ENCODE measurements at places on chromosomes 16 and 17.

GRCh38 chr16:31001507-31002249 lies 8.8 kb downstream of the STX1B start:
- DNase-seq = no peak

GRCh38 chr16:53899431-53899830 lies 195.5 kb downstream of the FTO start:
- no peak for DNase-seq

DNA sequence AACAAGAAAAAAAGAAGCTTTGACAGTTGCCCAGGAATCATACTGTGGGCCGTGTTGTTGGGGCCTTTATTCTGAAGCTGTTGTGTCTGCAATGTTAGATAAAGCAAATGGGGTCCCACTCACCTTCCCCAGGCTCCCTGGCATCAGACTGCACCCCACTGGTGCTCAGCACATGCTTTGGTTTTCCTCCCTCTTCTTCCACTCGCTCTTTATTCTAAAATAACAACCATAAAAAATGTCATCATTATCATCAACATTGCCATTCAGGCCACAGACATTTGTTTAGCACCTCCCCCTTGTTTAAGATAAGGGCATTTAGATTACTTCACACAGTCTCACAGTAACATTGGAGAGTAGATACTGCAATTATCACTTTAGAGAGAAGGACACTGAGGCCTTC lies 8.2 kb downstream of the MYLK3 start:
- DNase-seq = no peak

DNA sequence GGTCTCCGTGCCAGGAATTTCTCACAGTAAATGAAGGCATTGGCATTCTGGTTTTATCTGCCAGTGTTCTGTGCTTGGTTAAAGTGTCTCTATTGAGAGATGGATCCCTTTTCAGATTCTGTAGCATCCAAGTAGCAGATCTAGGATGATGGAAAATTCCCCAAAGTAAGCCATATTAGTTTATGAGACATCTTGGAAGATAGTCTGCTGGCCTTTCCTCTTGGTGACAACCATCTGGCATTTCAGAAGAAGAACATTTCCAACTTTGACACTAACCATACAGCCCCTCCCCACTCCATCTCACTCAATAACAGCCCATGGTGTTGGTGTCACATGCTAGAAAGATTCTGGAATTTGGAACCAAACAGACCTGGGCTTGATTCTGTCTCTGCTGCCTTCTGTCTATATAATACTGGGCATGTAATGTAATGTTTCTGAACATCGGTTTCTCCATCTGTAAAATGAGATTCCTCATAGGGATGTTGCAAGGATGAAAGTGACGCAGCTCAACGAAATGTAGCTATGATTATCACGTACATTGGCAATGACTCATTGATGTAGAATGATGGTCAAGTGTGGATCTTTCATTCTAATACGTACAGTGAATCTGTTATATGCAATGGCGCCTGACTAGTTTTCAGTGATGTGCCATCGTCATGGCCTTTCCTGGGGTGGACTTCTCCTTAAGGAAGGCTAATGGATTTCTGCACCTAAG lies 32.6 kb upstream of the PIRT start:
- DNase-seq = no peak

DNA sequence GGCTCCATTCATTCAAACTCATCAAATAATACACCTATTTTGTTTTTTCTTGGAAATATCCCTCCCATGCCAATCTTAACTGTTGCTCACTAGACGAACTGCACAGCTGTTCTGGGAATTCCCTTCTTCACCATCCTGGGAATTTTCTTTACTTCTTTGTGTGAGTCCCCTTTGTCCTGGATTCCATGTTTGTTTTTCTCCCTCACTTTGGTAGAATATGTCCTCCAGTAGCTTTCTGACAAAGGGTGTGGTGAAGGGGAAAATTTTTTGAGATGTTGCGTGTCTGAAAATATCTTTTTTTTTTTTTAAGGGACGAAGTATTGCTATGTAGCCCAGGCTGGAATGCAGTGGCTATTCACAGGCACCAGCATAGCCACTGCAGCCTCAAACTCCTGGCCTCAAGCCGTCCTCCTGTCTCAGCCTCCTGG lies 17.2 kb upstream of the UTP6 start:
- no peak for DNase-seq

DNA sequence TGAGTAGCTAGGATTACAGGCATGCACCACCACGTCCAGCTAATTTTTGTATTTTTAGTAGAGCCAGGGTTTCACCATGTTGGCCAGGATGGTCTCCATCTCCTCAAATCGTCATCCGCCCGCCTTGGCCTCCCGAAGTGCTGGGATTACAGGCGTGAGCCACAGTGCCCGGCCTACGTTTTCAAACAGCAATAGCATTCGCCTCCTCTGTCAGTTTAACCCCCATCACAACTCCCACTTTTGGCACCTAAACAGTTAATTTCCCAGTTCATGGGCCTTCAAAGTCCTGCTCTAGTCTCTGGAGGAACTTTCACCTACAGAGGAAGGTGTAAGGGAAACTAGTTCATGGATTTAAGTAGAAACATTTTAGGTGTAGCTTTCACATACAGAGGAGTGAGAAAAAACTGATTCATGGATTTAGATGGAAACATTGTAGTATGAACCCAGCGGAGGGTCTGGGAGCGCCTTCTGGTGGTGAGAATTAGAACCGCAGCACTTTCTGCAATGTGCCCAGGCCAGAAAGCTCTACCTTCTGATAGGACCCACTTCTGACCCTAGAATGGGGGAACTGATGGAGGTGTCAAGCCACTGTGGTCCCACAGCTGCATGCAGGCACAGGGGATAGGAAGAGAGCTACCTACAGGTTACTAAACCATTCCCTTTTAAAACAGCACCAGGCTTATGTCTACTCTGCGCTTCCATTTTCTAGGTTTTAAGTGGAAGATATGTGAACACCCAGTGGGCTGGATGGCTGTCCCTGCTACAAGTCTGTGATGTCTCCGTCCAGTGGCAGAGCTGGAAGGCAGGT lies 12.0 kb upstream of the MEOX1 start:
- peak; percentile 70 for DNase-seq

DNA sequence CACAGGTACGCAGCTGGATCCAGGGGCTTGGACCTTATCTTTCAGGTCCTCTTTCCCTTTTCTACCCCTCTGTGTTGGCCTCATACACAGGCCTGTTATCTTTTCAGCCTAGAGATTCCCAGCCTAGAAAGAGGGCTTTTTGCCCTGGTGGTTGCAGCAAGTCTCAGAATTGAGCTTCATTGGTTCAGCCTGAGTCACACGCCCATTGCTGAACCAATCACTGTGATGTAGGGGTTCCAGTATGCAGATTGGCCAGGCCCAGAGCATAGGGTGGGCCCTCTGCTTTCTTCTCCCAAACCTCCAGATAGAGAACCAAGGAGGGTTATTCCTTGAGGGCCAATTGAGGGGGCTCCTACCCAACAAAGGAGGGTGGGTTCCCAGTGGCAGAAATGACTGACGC lies 32.8 kb downstream of the GPT2 start:
- no peak for DNase-seq

- DNase-seq = peak; percentile 70
These were observed 55.8 kb downstream of the MYH13 start for GRCh38 chr17:10316801-10317542.

- DNase-seq = no peak
These were observed 66.6 kb upstream of the CHMP6 start for GRCh38 chr17:80924807-80925610.

- DNase-seq = no peak
These were observed 360.3 kb upstream of the ASIC2 start for GRCh38 chr17:33653399-33653788.

GRCh38 chr16:88917146-88917914 lies 50.9 kb upstream of the PABPN1L start:
- DNase-seq = no peak

DNA sequence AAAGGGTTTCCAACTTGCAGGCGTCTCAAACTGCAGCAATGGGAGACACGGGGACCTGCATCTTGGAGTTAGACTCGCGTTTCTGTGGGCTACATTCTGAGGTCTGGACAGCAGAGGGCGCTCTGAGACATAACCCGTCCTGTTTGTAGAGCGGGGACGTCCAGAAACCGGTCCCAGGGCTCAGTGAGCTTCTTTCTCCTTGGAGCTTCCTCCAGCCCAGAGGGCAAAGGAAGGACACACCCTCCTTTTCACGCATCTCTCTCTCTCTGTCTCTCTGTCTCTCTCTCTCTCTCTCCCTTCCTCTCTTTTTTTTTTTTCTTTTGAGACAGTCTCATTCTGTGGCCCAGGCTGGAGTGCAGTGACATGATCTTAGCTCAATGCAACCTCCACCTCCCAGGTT lies 19.8 kb downstream of the COX4I1 start:
- peak; percentile 85 for DNase-seq

DNA sequence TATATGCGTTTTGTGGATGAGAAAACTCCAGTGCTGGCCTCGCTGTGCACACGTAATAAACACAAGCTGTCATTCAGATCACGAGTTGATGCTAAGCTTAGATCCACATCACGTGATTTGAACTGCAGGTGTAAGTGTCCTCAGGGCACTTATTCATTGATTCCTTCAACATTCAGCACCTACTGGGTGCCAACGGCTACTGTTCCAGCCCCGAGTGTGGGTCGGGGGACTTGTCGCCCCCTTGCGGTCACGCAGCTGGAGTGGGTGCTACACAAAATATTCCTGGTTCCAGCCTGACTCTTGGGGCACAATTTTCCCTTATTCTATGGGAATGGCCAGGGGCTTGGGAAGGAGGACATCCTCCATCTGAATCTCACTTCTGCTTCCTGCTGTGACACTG lies 29.9 kb upstream of the GINS2 start:
- DNase-seq = peak; percentile 49

- DNase-seq = peak; percentile 90
These were observed 5.3 kb upstream of the HIC1 start for GRCh38 chr17:2049333-2050299.

- DNase-seq = no peak
These were observed 35.4 kb downstream of the NXPH3 start for GRCh38 chr17:49610883-49611584.

- no peak for DNase-seq
These were observed 146.7 kb upstream of the SHISA6 start for GRCh38 chr17:11094331-11094730.

DNA sequence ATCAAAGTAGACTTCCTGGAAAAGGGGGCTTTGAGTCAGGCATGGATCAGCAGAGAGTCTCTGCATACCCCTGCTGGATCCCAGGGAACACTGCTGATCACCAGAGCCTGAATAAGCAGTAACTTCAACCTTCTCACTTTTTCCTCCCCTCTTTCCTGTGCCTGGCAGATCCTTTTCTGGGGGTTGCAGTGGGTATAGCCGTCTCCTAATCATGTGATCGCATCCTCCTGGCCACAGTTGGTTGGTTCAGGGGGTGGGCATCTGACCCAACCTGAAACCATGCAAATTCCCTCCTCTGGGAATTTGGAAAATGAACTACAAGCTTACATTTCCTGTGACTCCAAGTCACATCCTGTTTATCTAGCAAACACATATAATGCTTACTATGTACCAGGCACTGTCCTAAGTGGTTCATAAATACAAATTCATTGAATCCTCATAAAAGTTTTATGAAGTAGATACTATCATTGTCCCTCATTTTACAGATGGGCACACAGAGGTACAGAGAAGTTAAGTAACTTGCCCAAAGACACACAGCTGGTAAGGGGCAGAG lies 120.3 kb downstream of the AXIN2 start:
- DNase-seq = no peak

GRCh38 chr16:840561-841454 lies 40.3 kb upstream of the GNG13 start:
- DNase-seq = no peak

GRCh38 chr17:81902653-81903414 lies 796 bp downstream of the NPB start:
- DNase-seq = no peak

DNA sequence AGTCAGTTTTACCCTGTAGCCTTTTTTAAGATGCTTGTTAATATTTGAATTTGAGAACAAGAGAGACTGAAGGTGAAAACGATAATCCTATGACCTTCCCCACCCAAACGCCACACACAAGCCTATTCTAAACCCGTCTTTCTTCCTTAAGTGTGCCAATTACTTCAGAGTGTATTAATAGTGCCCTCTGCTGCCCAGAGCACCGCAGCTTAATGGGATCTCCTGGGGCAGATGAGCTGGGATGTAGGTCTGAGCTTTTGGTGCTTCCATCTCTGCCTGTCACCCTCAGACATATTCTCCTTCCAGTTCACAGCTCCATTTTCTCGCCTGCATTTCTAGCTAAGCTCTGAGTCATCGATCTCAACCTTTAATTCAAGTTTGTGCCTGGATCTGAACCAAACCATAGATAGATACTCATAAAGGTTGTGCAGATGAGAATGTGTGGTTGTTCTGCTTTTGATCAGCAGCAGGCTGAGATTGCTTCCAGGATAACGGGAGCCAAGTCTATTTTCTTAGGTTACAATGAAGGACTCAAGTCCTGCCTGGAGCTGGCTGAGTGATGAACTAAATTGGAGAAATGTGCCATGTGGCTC lies 46.4 kb upstream of the CDH13 start:
- no peak for DNase-seq

DNA sequence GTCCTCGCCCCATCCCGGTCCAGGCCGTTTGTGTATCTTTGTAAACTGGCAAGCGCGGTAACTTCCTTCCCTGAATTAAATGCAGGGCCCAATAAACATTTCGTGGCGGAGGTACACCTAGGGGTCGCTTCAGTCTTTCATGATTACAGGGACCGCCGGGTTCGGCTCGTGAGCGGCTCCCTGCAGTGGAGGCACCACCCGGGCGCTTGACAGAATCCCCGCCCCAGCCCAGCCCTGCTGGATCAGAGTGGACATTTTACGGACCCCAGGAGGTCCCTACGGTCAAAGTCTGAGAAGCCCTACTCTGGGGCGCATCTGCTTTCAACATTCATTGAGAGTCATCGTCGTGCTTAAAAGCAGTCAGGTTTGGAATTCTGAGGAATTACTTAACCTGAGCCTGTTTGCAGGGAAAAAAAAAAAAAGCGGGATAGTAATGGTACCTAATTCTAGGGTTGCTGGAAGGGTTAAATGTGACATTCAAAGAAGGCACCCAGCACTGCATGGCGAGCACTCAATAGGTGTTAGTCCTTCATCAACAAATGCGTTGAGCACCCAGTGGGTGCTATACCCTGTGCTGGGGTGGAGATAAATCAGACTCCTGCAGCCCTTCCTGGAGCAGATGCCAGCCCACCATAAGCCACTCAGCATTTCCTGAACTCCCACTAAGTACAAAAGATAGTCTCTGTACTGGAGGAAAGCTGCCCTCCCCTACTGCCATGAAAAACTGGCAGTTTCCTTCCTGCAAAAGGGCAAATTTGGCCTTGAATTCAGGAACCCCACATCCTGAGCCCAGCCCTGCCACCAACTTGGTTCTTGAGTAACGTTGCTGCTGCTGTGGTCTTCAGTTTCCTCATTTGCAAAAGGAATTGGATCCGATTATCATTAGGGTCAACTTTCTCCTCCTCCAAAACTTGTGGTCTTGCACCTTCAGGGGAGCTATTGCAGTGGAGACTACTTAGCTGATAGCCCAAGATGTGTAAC lies 658 bp upstream of the DUSP3 start:
- no peak for DNase-seq

DNA sequence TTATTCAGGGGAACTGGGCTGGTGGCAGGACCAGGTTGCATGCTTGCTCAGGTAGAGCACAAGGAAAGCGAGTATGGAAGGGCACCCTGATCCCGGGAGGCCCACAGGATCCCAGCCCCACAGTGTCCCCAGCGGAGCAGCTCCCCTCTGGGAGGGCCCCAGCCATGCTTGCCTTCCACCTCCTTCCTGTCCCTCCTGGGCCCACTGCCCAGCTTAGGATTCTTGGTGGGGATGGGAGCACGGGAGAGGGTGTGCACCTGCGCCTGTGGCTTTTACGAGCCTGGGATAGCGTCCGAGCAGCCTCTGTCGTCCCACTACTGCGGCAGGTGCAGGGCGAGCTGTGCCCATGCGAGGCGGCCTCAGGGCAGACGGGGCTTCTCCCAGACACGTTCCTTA lies 114.5 kb downstream of the BANP start:
- no peak for DNase-seq

GRCh38 chr16:64762211-64762610 lies 359.7 kb downstream of the CDH11 start:
- DNase-seq = no peak

All from GM10248 (cell line).